ENCODE measurements at places on chromosomes 2 and 18. TPM values are rescaled to one million over a fixed set of nuclear protein-coding genes. Genes with fewer than 3 reads are reported as not detected.

The MTCL1 gene
- total RNA-seq = 9.6 TPM

The SLC25A12 gene
- 16.3 TPM for total RNA-seq

DNA sequence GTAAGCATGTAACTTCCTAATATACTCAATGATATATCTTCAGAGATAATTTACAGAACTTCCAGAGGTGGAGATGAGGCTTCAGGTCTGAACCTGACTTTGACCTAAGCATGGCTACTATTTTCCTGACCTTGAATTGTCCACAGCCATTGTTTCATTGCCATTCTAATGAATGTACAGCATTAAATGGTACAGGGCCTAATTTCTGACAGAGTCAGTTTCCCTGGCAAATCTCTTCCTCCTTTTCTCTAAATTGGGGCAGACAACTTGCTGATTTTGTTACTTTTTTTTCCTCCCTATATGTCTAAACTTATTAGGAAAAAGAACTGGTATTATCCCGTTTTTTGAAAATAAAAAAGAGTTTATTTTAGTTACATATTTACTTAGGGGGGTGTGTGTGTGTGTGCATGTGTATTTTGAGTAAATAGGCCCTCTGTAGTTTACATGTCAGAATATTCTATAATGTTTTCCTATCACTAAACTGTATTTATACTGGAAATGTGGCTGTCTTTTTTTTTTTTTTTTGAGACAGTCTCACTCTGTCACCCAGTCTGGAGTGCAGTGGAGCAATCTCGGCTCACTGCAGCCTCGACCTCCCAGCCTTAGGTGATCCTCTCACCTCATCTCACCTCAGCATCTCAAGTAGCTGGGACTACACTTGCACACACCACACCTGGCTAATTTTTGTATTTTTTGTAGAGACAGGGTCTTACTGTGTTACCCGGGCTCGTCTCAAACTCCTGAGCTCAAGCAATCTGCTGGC lies 43.3 kb upstream of the SCN9A start:
- H3K36me3 ChIP-seq = no peaks in the 10 kb centered on the region
- H3K27ac ChIP-seq = no peak overlapping the region
- H3K27me3 ChIP-seq = no peaks in the 10 kb centered on the region
- H3K4me1 ChIP-seq = no peaks in the 10 kb centered on the region

The BMP10 gene
- not detected for total RNA-seq

The NR4A2 gene
- total RNA-seq = 111 TPM

Data from ovary (tissue), 10 donors.